ENCODE measurements at places on chromosomes 13 and 19.

- DNase-seq, result no peak
Measured at GRCh38 chr19:47652285-47652684, 43.4 kb downstream of the BICRA start.

GRCh38 chr13:32882691-32883090, 133.5 kb upstream of the KL start:
- no peak for DNase-seq

DNA sequence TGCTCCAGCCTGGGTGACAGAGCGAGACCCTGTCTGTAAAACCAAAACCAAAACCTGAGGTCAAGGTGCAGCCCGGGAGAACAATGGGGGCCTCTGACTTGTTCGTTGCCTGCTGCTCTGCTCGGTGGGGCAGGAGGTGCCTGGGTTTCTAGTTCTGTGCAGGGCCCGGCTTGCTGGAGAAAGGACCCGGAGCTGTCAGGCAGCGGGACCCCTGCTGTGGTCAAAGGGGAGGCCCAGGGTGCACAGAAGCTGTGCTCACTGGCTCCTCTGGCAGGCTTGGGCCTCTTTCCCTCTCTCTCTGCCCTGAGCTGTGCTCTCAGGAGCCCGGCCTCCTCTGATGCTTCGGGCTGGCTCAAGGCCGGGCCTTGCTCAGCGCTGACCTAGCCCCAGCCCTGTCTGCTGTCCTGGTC, 3.5 kb downstream of the LRP3 start:
- DNase-seq, result no peak

- DNase-seq, result no peak
Measured at GRCh38 chr13:95269756-95270155, 31.5 kb downstream of the ABCC4 start.

DNA sequence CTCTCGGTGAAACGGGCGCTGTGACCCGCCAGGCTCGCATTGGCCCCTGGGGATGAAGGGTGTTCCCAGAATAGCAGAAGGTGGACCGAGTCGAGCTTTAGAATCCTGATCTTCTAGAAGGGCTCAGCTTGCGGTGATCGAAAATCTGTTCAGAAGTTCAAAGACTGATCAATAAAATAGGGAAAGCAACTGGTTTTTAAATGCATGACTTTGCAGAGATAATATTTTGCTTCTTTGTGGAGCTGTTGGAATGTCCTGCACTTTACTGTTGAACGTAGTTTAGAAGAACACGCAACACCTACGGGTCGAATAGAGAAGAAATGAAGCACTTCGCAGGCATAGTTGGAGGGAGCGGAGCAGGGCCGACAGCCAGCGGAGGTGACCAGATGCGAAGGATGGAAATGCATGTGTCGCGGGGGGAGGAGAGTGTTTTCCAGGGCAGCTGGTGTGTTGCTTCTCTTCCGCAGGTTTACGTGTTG, 766 bp downstream of the CEBPG start:
- no peak for DNase-seq

Data from fibroblast of skin of left quadriceps (primary cell).